ENCODE measurements at places on chromosomes 5 and 9.

- no peak for DNase-seq
Measured at GRCh38 chr9:130713286-130713960, 19.8 kb downstream of the EXOSC2 start.

GRCh38 chr5:180495991-180496741 lies 2.0 kb downstream of the CNOT6 start:
- DNase-seq = no peak

DNA sequence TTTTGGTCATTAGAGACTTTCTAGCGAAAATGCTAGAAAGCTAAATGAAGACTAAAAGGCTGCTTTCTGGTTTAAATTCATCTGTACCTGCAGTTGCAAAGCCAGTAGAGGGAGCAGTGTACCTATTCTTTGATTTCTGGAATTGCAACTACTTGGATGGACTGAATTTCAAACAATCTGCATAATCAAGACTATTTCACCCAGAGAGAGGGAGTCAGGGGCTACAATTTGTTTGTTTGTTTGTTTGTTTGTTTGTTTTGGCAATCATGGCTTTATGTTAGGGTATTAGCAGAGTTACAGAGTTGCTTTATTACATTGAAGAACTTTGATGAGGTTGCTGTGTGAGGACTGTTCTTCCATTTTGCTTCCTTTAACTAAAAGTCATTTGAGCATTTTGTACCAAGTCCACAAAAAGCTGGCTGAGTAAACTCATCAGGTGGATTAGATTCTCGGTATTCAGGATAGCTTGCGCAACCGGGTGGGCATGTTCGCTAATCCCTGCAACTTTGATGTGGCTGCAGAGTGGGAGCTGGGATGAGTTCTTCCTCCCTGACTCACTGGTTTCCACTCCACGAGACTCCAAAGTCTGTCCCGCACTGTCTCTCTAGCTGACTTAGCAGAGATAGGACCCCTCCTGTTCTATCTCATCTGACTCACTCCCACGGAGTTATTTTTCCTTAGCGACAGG lies 80.0 kb upstream of the TUT7 start:
- peak; percentile 41 for DNase-seq

GRCh38 chr5:83450183-83450966 lies 21.2 kb upstream of the VCAN start:
- DNase-seq = no peak

GRCh38 chr5:128121651-128122050 lies 38.1 kb downstream of the SLC12A2 start:
- DNase-seq = no peak

DNA sequence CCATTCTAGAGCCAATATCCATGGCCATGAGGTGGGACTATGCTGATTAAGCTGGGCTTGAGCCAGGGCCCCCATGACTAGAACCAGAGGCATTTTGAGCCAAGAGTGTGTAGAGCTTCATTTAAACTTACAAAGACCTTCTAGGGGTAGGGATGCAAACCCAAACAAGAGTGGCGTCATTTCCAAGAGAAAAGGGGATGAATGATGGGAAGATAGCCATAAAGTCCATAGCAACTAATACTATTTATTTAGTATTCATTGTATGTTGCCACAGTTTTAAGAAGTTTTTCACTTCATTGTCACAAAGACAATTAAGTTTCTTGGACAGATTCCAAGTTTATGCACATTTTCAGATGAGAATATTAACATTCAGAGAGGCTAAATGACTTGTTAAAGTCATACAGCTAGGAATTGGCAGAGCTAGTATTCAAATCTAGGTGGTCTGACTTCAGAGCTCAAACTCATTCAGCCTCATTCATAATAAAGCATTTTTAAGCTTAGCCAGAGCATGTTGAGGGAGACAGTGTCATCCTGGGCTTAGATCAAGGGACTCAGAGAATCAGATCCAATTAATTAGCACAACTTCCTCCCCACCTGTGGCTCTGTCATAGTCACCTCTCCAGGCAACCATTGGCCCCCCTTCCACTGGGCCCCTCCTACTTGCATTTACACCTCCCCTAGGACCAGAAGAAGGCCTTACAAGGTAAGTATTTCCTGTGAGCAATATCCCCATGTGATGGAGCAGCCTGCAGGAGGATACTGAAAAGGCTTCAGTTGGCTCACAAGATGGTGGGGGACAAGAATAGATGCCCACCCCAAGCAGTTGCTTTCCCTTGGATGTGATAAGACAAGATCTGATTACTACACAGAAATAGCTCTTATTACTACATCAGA lies 95.0 kb upstream of the PCSK1 start:
- DNase-seq = no peak

DNA sequence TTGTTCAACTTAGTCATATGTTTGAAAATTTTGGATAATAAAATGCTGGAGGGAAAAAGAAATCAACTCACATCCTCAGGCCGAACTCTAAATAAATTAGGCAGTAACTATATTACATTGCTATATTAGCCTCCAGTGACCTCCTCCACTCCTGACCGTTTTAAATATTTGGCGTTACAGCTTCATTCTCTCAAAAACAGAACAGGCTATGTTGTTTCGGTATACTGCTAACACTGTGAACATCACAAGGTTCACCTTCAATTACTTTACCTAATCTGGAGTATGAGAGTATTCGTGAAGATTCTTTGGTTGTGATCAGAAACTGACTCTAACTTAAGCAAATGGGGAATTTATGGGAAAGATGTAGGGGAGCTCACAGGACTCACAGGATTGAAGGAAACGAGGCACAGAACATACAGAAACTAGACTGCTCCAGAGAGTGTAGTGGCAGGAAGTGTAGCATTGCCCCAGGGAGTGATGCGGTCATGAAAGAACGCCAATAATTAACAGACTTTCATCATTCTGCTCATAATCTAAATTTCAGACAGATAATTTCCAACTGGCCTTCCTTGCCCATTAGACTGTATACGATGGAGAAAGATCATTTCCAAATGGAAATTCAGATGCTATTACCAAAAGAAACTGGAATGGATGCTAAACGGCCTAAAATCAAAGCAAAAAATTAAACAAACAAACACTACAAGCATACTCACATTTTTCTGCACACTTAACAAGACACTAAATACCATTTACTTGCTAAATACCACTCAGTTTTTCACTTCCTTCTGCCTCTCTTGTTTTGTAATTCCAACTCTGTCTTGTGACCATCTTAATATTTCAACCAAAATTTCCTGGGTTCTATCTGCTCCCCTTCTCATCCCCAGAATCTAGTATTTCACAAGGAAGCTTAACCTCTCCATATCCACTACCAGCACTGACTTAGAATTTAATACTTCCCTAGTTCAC lies 110.1 kb upstream of the LPAR1 start:
- no peak for DNase-seq

- DNase-seq = no peak
Measured at GRCh38 chr5:61339764-61340163, 7.7 kb downstream of the ZSWIM6 start.

DNA sequence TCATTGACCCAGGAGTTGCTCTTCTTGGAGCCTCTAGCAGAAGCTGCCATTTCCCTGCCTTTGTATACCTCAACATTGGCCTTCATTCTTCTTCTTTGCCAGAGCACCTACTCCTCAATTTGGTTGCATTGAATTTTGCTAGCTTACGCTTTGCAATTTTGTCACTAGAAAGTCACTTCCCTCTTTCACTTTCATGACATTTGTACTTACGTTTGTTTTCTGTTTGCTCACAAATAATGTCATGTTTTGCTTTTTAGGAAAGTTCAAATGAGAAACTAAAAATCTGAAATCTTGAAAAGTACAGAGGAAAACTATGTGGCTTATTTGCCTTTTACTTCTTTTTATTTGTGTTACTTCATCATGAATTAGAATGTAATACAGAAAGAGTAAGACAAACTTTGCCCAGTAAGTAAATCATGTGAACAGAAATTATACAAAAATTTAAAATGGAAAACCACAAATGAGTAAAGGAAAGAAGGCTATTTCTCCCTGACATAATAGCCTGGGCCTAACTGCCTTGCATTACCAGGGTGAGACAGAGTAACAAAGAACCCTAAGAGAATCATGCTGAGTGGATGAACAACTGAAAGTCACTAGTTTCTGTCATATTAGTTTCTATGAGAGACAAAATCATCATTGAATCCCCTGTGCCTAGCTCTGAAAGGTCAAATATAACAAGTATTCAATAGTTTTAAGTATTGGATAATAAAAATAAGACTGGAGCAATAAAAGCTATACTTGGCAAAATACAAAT lies 7.4 kb upstream of the IFNA1 start:
- no peak for DNase-seq

GRCh38 chr9:136611606-136612005 lies 51.1 kb upstream of the EGFL7 start:
- no peak for DNase-seq

DNA sequence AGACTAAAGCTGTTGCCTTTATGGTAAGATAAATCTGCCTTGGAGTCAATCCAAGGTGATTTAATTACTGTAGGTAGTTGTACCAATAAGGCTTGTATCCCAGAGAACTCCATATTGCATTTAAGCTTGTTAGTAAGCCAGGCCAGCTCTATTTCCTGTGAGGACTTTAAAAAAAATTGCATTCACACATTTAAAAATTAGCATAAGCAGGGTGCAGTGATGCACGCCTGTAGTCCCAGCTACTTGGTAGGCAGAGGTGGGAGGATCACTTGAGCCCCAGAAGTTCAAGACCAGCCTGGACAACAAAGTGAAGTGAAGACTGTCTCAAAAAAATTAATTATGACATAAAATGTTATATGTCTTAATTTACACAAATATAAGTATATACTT lies 28.7 kb upstream of the ABL1 start:
- no peak for DNase-seq

GRCh38 chr9:116332090-116332489 lies 178.5 kb downstream of the PAPPA start:
- no peak for DNase-seq

- DNase-seq = no peak
Measured at GRCh38 chr5:57176350-57176857, 2.5 kb downstream of the GPBP1 start.

- DNase-seq = peak; percentile 11
Measured at GRCh38 chr5:53110156-53110555, 599 bp upstream of the MOCS2 start.

DNA sequence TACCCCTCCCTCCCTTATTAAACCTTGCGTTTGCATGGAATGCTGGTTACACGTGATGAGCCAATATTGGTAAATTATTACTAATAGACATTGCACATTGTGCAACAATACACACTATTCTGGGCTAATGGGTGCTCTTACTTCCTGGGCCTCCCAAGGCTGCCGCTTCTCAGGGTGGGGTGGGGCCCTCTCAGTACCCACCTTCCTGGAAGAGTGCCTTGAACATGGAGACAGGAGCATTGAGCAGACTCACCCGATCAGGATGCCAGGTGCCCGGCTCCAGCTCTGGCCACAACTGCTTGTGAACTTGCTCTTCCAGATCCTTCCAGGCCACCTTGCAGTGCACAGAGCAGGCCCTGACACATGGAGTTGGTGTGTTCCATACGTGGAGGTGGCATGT lies 24.7 kb upstream of the CEP72 start:
- DNase-seq = no peak

DNA sequence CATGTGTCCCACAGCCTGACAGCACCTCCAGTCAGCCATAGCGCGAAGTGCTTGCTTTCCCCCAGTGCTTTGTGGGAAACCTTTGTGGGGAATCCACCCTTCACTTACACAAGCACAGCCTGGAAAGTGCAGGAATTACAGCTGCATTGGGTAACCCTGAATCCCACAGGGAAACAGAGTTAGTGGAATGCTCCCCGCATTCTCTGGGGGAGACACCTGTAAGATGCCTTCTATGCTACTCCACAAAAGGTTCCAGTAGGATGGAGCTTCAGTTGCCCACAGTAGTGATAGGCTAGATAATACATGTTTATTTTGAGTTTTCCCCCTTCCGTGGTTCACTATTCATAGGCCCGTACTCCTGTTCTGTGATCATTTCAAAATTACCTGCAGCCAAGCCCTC lies 60.3 kb downstream of the TLE4 start:
- DNase-seq = no peak

DNA sequence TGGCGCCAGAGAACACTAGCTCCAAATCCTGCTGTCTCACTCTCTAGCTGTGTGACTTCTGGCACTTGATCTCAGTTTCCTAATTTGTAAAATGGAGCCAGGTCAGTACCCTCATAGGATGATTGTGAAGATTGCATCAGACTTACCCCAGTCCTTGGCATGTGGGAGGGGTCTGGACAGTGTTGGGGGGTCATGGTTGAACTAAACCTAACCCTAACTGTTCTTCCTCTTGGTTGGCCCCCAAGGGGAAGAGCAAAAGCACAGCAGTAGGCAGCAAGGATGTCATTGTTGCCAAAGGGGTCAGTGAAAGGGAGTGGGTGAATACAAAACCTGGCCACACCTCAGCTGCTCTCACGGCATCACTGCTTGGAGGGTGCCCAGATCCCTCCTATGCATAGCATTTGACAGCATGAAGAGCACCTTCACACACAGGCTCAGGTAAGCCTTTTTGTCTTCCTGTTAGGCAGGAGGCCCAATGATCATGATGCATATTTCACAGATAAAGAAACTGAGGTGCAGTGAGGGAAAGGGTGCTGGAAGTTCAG lies 15.7 kb upstream of the CXCL14 start:
- no peak for DNase-seq

- no peak for DNase-seq
Measured at GRCh38 chr9:130119519-130120298, 52.5 kb upstream of the NCS1 start.

GRCh38 chr9:133737071-133737773 lies 930 bp downstream of the SARDH start:
- DNase-seq = no peak

DNA sequence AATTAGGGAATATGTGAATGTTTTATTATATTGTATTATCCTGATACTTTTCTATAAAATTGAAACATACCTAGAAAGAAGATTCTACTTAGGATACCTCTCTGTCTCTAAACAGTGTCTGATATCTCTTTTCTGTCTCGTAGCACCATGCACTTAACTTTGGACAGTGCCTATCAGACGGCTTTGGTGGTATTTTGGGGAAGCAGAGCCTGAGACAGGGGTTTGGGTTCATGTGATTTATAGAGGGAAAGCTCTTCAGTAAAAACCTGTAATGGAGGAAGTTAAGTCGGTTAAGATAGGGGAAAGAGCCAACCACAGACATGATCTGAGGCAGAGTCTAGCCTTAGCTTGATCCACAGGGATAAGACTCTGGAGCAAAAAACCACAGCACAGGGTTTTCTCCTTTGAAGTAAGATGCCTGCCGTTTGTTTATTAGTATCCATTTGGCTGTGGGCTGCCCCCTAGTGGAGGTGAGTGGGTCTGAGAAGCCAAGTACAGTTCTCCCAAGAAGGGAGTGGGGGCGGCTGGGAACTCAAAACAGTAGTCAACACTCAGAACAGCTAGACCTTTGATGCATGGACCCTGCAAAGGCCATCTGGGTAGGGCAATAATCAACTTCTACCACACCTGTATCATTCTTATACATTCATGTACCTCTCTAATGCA lies 141.2 kb upstream of the ASTN2 start:
- no peak for DNase-seq

GRCh38 chr9:71675105-71675856 lies 93.0 kb downstream of the CEMIP2 start:
- no peak for DNase-seq

DNA sequence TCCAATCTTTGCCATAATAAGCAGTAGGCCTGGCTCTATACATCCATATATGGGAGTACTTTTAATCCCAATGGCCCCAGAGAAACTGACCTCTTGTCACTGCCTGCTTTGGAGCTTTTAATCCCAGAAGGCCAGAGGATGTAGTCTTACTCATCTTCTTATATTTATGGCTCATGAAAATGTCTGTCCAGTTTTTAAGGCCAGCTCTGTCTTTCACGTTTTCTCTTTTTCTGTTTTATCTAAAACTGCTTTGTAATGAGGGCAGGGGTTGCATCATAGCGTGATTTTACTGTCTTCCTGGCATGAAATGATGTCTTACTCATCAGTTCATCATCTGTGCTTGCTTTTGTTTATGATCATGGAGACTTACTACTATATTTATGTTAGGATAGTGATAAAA lies 1094.9 kb downstream of the MAT2B start:
- no peak for DNase-seq
